Stimulated activated CD4-positive, alpha-beta T cell treated with anti-CD3 and anti-CD28 coated beads, Interleukin-1b, Interleukin-23, amount 100 ng/mL, for 1 hour (primary cell): ENCODE measurements at places on chromosomes 5 and 9.

- DNase-seq = no peak
These were observed 73.8 kb downstream of the HCN1 start for GRCh38 chr5:45622365-45622764.

DNA sequence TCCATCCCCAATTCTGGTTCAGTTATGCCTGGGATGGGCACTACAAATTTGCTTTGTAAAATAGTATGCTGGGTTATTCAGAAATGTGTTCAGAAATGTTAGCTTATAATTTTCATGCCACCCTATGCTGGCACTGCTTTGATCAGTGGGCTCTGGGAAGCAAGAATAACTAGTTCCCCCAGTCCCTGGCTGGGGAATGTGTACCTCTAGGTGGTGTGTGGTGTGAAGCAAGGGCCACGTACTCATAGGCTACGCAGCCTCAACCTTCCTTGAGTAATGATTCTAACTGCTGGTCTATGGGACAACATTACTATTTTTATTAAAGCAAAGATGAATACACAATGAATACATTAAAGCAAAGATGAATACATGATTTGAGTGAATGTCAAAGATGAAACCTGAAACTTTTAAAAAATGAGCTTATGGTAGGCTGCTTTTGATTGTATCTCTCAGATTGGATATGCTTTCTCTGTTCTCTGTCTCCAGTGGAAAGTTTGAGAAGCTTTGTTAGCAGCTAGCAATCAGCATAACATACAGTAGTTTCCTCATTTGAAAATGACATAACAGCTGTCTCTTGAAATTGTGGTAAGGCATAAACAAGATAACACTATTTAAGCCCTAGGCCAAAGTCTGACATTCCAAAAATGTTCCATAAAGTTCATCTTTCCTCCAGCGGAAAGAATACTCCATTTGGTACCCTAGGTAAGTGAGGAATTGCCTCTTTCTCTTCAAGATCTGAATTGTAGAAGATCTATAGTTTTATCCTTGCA is 174.7 kb upstream of the NFIB start:
- no peak for DNase-seq

DNA sequence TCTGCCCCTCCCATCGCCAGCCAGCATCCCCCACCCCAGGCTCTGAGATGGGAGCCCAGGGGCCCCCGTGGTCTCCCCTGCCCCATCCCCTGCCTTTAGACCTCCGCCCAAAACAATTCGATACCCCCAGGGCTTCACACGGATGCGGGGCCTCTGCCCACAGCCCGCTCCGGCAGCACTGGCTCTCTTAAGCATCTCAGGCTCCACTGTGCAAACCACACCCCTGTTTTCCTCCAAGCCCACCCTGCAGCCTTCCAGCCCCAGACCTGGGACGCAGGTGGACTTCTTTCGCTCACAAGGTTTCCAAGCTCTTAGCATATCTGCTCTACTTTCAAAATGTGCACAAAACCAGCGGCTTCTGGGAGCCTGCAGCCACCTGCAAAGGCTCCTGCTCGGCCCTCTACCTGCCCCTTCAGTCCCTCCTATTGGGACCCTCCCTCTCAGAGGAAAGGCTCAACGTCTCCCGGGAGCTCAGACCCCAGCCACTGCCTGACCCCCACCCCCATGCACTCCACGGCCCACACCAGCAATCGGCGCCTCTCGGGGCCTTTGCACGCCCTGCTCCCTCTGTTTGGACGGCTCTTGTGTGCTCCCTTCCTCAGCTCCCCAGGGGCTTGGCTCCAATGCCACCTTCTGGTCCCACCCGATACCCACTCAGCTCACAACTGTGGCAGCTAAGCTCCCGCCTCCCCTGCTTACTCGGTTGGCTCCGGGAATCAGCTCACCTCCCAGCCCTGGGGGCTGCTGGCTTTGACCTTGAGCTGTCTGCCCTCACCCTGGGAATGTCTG is 918 bp upstream of the SLC9A3 start:
- no peak for DNase-seq

DNA sequence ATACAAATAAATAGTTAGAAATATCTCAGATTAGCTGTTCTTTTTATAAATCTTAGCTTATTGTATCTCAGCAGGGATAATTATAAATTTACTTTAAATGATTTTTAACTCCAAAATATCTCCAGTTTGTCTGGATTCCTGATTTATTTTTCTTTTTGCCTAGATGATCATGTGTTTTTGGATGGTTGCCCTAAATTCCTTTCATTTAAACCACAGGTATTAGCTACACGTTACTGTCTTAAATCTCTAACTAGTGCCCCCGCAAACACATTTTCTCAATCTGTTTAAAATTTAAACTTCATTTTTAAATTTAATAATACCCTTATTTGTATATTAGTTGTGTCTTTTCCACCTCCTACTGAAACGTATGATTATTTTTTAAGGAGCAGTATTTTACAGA is 5.6 kb downstream of the FER start:
- no peak for DNase-seq

- DNase-seq = no peak
These were observed 82.7 kb upstream of the NEURL1B start for GRCh38 chr5:172558076-172558976.

GRCh38 chr5:65030056-65030455 is 261.3 kb downstream of the CWC27 start:
- no peak for DNase-seq

DNA sequence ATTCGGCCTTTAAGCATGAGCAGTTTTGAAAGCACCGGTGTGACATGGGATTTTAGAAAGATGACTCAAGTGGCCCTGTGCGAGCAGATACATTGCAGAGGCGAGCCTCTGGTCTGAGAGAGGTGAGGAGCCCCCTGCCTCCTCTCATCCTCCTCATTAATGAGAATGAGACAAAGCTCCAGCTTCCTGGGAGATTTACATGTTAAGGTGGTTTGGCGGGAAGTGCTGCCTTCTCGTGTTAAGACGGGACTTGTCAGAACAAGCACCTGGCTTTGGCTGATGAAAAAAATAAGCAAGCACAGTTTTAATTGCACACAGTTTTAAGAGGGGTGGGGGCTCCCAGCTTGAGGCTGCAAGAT is 68.1 kb downstream of the ACTL7B start:
- DNase-seq = no peak
